ENCODE measurements at places on chromosomes 12 and 14. TPM values are rescaled to one million over a fixed set of nuclear protein-coding genes. Genes with fewer than 3 reads are reported as not detected.

DNA sequence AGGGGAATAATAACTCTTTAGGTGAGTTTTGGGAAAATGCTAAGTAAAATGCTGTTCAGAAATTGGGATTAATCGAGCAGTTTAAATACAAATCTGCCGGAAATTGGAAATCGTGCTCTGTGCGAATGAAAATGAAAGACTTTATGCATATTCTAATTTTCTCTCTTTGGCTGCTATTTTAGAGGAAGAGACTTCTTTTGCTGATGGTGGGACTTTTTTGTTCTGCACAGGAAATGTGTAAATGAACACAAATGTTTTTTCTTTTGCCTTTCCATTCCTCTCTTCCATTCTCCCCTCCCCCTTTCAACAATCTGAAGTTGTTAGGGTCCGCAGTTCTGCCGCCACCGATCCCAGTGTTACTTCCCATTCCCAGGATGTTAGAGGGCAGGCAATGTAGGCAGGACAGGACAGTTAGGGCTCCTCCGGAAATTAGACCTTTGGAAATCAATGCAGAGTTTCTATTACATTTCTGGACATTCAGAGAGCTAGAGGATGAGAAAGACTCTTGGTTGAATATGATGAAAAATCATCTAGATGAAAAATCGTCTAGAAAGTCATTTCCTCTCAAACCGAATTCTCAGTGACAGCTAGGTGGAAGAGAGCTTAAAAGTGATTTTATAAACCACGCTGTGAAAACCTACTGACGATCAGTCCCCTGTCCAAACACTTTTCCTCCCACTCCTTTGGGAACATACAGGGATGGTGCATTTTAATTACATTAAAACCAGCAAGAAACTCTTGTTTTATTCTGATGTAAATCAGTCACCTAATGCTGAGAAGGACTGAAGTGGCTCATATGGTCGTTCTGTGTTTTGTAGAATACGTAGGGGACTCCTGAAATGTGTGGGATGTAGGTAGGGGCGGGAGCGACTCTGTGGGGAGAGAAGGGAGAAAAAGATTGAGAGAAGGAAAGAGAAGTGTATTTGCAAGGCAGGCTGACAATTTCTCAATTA, 17.8 kb downstream of the FOXG1 start:
- no peak for ATAC-seq
- H3K27ac ChIP-seq = no peak overlapping the region
- peaks cover 17% of the 10 kb centered on the region for H3K27me3 ChIP-seq
- H3K4me3 ChIP-seq = peak overlapping the region; percentile 27
- peaks cover 8% of the 10 kb centered on the region for H3K4me1 ChIP-seq

- no peaks in the 10 kb centered on the region for H3K27me3 ChIP-seq
- ATAC-seq = no peak
- H3K4me3 ChIP-seq = no peak overlapping the region
- no peaks in the 10 kb centered on the region for H3K4me1 ChIP-seq
These were observed 597.1 kb downstream of the RPL10L start for GRCh38 chr14:46054526-46054925.

- no peaks in the 10 kb centered on the region for H3K27me3 ChIP-seq
- peaks cover 21% of the 10 kb centered on the region for H3K4me1 ChIP-seq
- H3K4me3 ChIP-seq = no peak overlapping the region
- ATAC-seq = peak; percentile 25
These were observed 6.8 kb upstream of the CHD4 start for GRCh38 chr12:6613776-6614512.

DNA sequence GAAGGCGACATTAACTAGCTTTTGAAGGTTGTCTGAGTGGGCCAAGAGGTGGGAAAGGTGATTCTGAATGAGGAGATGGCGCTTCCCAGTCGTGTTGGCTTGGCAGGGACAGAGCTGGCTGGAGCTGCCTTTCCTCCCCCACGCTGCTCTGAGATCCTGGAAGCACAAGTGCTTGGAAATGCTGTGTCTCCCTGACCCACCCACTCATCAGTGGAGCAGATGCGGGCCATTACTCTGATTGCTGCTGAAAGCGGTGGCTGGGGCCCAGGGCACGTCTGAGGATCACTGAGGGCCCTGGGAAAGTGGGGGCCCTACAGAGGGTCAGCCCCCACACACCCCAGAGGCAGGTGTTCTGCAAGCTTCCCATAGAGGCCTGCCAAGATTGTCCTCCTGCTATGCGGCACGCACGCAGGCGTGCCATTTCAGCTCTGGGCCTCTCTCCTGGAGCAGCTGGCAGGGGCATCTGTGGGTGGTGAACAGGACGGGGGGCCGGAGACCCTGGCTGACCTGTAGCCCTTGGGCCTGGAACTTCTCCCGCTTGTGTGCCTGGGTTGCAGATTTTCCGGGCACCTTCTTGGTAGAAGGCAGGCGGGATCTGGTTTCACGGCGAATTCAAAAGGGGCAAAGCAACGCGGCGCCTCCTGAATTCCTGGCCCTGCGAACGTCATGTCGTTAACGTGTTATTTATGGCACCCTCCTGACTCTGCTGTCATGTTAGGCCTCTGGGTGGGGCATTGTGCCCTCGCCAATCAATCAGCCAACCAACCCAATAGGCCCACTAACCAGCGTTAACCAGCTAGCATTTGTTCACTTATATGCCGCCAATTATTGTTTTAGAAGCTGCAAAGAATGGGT, 133.8 kb upstream of the TBX3 start:
- peaks cover 3% of the 10 kb centered on the region for H3K4me1 ChIP-seq
- no peaks in the 10 kb centered on the region for H3K36me3 ChIP-seq
- H3K4me3 ChIP-seq = no peak overlapping the region
- no peak for ATAC-seq

- peaks cover 41% of the 10 kb centered on the region for H3K4me1 ChIP-seq
- H3K4me3 ChIP-seq = no peak overlapping the region
- H3K27me3 ChIP-seq = no peaks in the 10 kb centered on the region
- ATAC-seq = peak; percentile 65
These were observed 438.4 kb downstream of the RAD51B start for GRCh38 chr14:68257969-68258368.

GRCh38 chr12:3589745-3590144, 98.7 kb downstream of the PRMT8 start:
- ATAC-seq = no peak
- H3K36me3 ChIP-seq = no peaks in the 10 kb centered on the region
- H3K27ac ChIP-seq = no peak overlapping the region
- H3K27me3 ChIP-seq = peaks cover 25% of the 10 kb centered on the region

The ALDH2 gene
- 2.0 TPM for total RNA-seq

DNA sequence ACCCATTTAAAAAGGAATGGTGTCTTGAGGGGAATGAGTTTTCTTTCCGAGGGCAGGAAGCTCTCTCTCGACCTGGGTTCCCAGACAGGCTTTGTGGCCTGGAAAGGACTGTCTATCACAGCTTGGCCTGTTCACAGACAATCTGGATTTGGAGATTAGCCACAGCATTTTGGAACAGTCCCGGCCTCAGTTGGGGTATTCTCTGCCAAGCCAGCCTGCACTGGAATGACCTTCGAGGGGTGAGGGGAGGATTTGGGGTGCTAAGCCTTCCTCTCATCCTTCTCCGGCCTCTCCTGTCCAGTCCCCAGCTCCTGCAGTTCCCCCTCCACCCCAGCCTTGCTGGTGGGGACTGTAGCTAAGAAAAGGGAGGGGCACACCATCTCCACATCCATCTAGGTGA, 13.0 kb downstream of the TBX5 start:
- H3K36me3 ChIP-seq = no peaks in the 10 kb centered on the region
- H3K27me3 ChIP-seq = peaks cover 48% of the 10 kb centered on the region
- H3K27ac ChIP-seq = no peak overlapping the region
- H3K4me3 ChIP-seq = no peak overlapping the region
- no peak for ATAC-seq
- H3K4me1 ChIP-seq = no peaks in the 10 kb centered on the region

All from activated T-helper 17 cell treated with anti-CD3 and anti-CD28 coated beads, Interleukin-2, amount 50 U/mL, for 72 hours (primary cell).